ENCODE measurements at places on chromosomes 13 and 19.

DNA sequence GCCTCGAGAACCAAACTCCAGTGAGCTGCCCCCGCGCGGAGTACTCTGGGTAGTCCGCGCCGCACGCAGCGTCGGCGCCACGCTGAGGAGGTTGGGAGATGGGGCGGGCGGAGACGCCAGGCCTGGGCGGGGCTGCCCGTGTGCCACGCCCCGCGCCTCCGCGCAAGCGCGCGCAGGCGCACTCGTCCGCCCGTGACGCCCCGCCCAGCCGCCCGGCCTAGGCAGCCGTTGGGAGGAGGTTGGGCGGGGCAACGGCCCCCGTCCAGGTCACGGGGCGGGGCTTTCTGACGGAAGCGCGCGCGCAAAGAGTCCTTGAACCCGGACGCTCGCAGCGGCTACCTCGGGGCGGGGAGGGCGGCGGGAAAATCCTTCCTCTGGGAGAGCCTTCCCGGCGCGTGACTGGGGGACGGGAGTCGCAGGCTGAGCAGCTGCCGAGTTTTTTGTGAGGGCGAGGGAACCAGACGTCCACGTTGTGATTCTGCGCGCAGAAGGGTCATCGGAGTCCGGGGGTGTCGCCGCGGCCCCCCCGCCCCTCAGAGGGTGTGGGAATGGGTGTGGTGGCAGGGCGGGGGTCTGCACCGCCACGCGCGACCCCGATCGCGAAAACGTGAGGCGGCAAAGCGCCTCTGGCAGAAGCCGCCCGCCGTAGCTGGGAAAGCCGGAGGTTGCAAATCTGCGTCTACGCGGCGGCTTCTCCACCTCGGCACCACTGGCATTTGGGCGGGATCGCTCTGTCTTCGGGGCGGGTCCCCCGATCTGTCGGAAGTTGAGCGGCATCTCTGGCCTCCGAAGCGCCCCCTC lies at the start of gene MED26:
MED26 (minus strand) TSS at position 22 of the 801 bp plus-strand sequence. CDS start 261 bp downstream, outside the sequence.
- DNase-seq: peak; percentile 92

DNA sequence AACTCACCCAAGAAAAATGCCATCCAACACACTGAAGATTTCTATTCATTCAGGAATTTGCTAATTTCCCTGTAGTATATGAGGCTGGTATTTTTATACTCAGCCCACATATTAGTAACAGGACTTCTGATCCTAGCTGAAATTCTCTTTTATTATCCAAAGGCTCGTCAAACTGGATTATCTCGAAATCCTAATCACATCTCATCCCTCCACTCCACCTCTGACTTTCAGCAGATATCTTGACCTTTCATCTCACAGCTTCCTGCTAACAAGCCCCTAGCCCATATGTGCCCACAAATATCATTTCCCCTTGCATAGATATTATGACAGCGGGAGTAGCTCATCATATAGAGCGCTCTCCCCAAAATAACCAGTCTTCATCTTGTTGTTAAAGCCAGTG lies 279.7 kb downstream of the FGF14 start:
- no peak for DNase-seq

GRCh38 chr13:112879283-112879833 lies 89.7 kb upstream of the MCF2L start:
- no peak for DNase-seq

GRCh38 chr19:33388231-33388724 lies 14.8 kb downstream of the CEBPG start:
- no peak for DNase-seq

DNA sequence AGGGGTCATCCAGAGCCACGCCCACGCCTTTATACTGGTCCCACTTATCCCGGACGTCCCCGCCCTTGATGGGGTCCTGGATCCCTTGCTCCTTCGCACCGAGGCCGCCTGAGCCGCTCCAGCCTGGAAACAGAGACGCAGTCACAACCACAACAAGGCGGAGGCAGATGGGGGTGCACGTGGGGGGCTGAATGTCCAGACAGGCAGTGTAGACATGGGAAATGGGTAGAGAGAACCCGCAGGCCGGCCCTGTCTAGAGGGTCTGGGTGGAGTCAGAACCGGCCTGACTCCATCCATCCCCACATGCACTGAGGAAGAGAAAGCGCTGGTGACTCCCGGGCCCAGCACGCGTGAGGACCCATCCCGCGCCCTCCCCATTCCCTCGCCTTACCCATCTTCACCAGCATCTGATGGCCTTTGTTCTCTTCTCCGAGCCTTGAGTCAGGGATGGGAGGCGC lies 23.0 kb downstream of the CHERP start:
- no peak for DNase-seq

DNA sequence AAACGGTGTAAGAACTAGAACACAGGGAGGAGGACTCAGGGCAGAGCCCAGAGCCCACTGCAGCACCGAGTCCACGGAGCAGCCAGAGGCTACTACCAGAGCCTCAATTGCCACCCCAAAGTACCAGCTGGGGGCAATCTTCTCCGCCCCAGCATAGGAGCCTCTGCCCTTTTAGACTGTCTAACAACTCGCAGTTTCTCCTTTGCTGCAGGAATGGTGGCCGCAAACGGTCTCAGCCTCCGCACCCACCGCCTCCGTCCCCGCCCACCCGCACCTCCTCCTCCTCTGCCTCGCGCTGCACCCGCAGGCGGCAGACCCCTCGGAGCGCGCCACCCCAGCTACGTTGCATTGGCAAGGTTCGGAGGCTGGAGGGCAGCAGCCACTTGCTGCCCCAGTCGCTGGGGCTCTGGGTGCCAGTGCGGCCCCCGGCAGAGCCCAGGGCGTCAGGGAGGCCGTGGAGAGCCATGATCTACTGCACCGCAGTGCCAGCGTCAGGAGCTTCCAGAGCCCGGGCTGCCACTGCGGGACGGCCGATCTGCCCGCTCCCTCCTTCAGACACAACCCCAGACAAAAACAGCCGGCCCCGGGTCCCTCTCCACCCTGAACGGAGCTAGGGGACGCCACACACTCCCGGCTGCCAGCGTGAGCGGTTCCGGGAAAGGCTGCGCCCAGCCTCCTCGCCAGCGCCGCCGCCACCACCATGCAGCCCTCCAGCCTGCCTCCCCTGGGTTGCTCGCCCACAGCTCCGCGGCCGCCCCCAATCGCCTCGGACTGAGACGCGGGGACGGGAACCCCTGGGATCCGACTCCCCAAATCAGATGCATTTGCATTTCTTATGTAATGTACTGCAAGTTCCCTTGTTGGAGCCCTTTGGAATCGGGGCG lies 1.8 kb downstream of the FGF14 start:
- DNase-seq: no peak

Data from left renal pelvis (tissue), 4 donors.